Bladder microvascular endothelial cell (primary cell): ENCODE measurements at places on chromosomes 7 and 10. TPM values are rescaled to one million over a fixed set of nuclear protein-coding genes. Genes with fewer than 3 reads are reported as not detected.

The ATG9B gene
- 0.19 TPM in 1 of 2 replicates, not detected in the other for total RNA-seq

The TMEM130 gene
- not detected in 2 replicates for total RNA-seq

The AGAP5 gene
- 0.81 and 4.0 TPM in 2 replicates for total RNA-seq

The RBP3 gene
- total RNA-seq: not detected in 2 replicates

The PIP gene
- total RNA-seq: not detected in 2 replicates

The RBM33 gene
- total RNA-seq: 15.4 and 48.5 TPM in 2 replicates

The WEE2 gene
- not detected in 2 replicates for total RNA-seq

The PNLIPRP3 gene
- not detected in 2 replicates for total RNA-seq

The SLC18A3 gene
- not detected in 2 replicates for total RNA-seq

The GDF2 gene
- total RNA-seq: not detected in 2 replicates

The ANKRD61 gene
- 0.06 TPM in 1 of 2 replicates, not detected in the other for total RNA-seq

The IL6 gene
- total RNA-seq: 0.38 and 2.1 TPM in 2 replicates

The ANKRD30A gene
- not detected in 2 replicates for total RNA-seq

The CPA5 gene
- not detected in 2 replicates for total RNA-seq

The HOXA10 gene
- total RNA-seq: 2.3 and 2.6 TPM in 2 replicates

The ZDHHC16 gene
- total RNA-seq: 31.1 and 36.0 TPM in 2 replicates

The PLAC9 gene
- total RNA-seq: 0.19 and 0.32 TPM in 2 replicates

The MEOX2 gene
- 23.5 and 68.8 TPM in 2 replicates for total RNA-seq

The CNPY1 gene
- not detected in 2 replicates for total RNA-seq

The LDB3 gene
- total RNA-seq: not detected in 2 replicates

The UNCX gene
- total RNA-seq: not detected in 2 replicates

The SPDYE5 gene
- not detected in 2 replicates for total RNA-seq

The C10orf62 gene
- total RNA-seq: 0.06 TPM in 1 of 2 replicates, not detected in the other

The WNT8B gene
- total RNA-seq: not detected in 2 replicates

The IFIT1B gene
- not detected in 2 replicates for total RNA-seq

The RNF32 gene
- total RNA-seq: 0.25 and 0.65 TPM in 2 replicates

The SKIDA1 gene
- total RNA-seq: 0.94 and 0.97 TPM in 2 replicates

The PTF1A gene
- total RNA-seq: not detected in 2 replicates

The UNC5B gene
- total RNA-seq: 5.3 and 24.8 TPM in 2 replicates

The SUFU gene
- 2.3 and 6.9 TPM in 2 replicates for total RNA-seq

The ADAMTS14 gene
- under 0.01 and 0.06 TPM in 2 replicates for total RNA-seq

The SPAM1 gene
- total RNA-seq: not detected in 2 replicates

The SLC13A1 gene
- not detected in 2 replicates for total RNA-seq
